ENCODE measurements at places on chromosomes 3 and 15.

DNA sequence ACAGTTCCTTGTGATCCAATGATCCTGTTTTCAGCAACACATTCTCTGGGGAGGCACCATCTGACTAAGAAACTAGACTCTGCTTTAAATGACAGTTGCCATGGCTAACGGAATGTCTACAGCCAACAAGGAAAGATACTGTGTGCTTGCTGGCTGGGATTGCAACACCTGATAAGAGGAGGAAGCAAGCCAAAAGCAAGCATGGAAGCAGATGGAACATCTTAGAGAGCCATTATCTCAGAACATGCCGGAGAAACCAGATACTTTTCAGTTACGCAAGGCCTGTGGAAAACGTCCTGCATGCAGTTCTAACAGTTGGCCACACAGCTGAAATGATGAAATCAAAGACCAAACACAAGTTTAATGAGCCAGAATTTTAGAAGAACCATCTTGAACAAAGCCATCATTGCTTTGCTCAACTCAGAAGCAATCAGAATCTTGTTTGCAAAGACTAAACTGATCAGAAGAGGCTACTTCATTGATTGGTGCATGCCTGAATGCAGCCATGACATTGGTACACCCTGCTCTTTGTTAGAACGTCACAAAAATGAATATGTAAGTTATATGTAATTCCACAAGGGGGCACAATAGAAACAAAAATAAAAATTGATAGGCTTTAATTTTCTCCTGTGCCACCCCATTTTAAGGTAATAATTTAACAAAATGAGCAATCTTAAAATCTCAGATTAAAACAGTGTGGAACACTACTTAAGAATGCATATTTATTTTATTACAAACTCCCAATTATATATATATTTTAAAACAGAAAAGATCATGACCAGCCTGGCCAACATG, 50.8 kb downstream of the GXYLT2 start:
- peak; percentile 92 for DNase-seq

DNA sequence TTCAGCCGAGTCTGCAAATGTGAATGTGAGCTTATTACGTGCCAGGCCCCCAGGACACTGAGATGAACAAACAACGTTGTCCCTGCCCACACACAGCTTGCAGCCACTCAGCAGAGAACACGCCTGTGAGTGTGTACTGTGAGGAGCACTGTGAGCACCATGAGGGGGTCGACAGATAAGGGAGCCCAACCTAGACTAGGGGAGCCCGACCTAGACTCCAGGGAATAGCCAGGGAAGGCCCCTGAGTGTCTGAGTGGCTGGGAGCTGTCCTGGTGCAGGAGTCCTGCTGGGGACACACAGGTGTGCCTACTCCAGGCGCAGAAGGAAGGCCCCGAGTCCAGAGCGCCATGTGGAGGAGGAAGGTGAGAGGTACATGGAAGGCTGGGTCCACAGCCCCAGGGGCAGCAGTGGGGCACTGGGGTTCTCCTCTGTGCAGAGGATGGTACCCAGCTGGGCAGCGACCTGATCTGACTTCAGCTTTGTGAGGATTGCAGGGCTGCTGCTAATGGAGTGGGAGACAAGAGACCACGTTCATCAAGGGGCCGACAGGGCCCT, 36.5 kb downstream of the MGLL start:
- DNase-seq, result no peak

DNA sequence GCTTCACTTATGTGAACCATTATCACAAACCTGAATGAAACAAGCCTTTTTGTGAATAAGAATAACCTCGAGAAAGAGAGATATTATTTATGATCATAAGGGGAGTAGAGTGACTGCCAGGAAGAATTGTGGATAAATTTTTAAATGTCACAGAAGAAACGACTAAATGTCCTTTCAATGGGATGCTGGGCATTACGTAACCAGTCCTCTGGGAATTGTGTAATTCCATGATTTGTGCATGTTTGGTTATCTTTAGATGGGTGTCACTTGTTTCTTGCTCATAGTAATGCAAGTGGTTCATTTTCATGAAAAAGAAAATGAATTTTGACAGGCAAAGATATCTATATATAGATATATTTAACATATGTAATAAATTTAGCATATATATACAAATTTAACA, 379.5 kb upstream of the AGTR1 start:
- no peak for DNase-seq

GRCh38 chr3:11349446-11349845, 77.2 kb downstream of the ATG7 start:
- DNase-seq, result no peak

DNA sequence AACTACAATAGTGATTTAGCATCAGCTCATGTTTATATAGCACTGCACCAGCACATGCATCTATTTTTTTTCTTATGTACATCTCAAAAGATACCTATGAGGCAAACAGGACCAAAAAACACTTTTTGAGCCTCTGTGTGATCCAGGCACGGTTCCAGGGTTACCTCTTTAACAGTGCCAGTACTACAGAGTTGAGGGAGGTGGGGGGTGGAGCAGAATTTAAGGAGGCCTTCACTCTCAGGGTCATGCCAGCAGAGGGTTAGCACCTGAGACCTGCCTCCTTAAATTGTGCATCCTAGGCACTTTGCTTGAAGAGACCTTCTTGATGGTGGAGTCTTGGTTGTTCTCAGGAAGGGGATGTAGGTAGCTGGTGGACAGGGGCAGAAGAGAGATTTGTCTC, 150.3 kb upstream of the TBL1XR1 start:
- DNase-seq, result no peak

- DNase-seq, result no peak
Observed at GRCh38 chr3:127260416-127260815, 27.4 kb downstream of the PRR20G start.

GRCh38 chr3:127899200-127899599, 15.8 kb upstream of the KBTBD12 start:
- no peak for DNase-seq

DNA sequence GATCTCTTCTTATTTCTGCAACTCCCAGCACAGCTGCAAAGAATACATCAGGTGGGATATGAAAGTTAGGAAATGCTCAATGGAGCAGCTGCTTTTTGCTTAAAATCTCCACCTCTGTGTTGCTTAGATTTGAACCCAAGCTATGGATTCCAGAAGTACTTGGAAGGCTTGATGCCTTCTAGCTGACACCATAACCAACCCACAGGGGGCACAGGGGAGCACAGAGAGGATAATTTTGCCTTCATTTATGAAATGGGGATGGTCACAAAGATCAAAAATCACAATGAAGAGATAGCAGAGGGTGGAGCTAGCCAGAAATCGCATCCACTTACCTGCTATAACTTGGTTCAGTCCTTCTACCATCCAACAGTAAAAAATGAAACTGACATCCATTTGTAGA, 75.7 kb downstream of the DUT start:
- DNase-seq, result no peak

GRCh38 chr15:91032919-91033803, 10.8 kb upstream of the VPS33B start:
- no peak for DNase-seq

GRCh38 chr15:68114840-68115239, 60.7 kb downstream of the PIAS1 start:
- no peak for DNase-seq

- peak; percentile 47 for DNase-seq
Observed at GRCh38 chr3:98778383-98778782, 15.2 kb downstream of the ST3GAL6 start.

GRCh38 chr3:64251019-64251418, 25.8 kb upstream of the PRICKLE2 start:
- no peak for DNase-seq

Data from GF-D8 (cell line).